Adrenal gland (tissue), 19 donors: ENCODE measurements at places on chromosomes 12 and 14. TPM values are rescaled to one million over a fixed set of nuclear protein-coding genes. Genes with fewer than 3 reads are reported as not detected.

Gene SUSD6
- total RNA-seq: 70.0 TPM

GRCh38 chr12:109738209-109738608 lies 24.6 kb downstream of the FAM222A start:
- H3K27me3 ChIP-seq: no peaks in the 10 kb centered on the region
- no peak for DNase-seq
- no peak overlapping the region for H3K27ac ChIP-seq
- H3K4me3 ChIP-seq: no peak overlapping the region
- H3K4me1 ChIP-seq: peaks cover 76% of the 10 kb centered on the region

Gene LRFN5
- 18.2 TPM for total RNA-seq

DNA sequence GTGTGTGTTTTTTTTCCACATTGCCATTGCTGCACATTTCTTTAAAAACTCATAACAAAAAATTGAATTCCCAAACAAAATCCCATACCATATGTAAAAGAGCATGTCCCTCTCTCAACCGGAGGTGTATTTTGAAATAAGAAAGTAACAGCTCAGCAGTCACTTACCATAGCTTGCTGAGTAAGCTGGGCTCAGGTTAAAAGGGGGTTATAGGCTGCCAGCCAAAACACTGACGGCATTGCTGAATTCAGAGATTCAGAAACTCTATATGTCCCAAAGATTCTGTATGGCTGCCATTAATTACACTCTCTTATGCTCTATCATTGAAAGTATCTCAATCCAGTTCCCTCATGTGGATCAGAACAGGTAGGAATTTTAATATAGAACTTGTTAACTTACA lies 276.0 kb downstream of the FOXG1 start:
- H3K27me3 ChIP-seq: no peaks in the 10 kb centered on the region
- H3K27ac ChIP-seq: no peak overlapping the region
- no peaks in the 10 kb centered on the region for H3K36me3 ChIP-seq
- no peak for DNase-seq
- H3K4me3 ChIP-seq: no peak overlapping the region
- no peaks in the 10 kb centered on the region for H3K4me1 ChIP-seq

DNA sequence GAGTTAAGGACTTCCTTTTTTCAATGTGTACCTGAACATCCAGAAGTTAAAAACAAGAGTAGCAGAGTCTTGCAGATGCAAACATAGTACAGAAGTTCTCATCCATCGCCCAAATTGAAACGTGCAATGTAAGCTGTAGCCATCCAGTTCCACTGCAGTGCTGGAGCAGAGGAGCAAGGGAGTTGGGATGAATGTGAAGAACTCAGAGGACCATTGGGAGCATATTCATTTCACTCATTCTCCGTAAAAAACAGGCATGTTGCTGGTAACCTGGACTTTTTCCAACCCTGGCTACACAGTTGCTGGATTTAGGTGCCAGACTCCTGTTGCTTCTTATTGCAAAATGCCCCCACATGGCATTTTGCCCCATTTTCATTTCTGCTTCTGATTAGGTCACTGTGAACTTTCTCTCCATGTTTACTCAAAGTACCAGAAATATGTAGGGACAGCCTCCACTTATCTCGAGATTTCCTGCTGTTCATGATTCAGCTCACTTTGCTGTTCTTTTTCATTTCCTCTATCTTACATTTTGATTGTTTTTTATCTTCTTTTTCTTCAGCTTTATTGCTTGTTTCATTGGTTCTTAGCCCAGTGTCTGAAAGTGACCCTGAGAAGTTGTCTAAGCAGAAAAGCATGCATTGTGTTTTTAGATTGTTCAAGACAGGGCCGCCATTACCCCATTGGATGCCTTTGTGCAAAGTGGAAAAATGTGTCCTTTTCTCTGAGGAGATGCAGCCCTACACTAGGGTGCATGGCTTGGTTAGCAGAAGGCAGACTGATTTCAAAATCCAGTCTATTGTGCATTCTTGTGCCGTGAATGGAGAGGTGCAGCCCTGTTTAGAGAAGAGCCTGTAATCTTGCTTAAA lies 109.0 kb upstream of the AMIGO2 start:
- peak overlapping the region; percentile 17 for H3K27ac ChIP-seq
- peaks cover 12% of the 10 kb centered on the region for H3K4me1 ChIP-seq
- no peaks in the 10 kb centered on the region for H3K36me3 ChIP-seq
- H3K4me3 ChIP-seq: no peak overlapping the region
- DNase-seq: no peak
- no peaks in the 10 kb centered on the region for H3K27me3 ChIP-seq

Gene PIK3C2G
- 0.55 TPM for total RNA-seq

GRCh38 chr12:42282294-42282693 lies 43.6 kb downstream of the ZCRB1 start:
- no peaks in the 10 kb centered on the region for H3K36me3 ChIP-seq
- no peak overlapping the region for H3K27ac ChIP-seq
- no peak overlapping the region for H3K4me3 ChIP-seq
- no peaks in the 10 kb centered on the region for H3K4me1 ChIP-seq
- DNase-seq: no peak

- no peaks in the 10 kb centered on the region for H3K27me3 ChIP-seq
- H3K36me3 ChIP-seq: no peaks in the 10 kb centered on the region
- no peak for DNase-seq
- H3K4me1 ChIP-seq: no peaks in the 10 kb centered on the region
These were observed 81.6 kb downstream of the ADGRD1 start for GRCh38 chr12:131035245-131035681.

Gene KRT83
- not detected for total RNA-seq

GRCh38 chr14:105206873-105207272 lies 25.8 kb upstream of the NUDT14 start:
- H3K4me1 ChIP-seq: peaks cover 26% of the 10 kb centered on the region
- DNase-seq: no peak
- no peak overlapping the region for H3K4me3 ChIP-seq
- no peak overlapping the region for H3K27ac ChIP-seq
- H3K27me3 ChIP-seq: no peaks in the 10 kb centered on the region

DNA sequence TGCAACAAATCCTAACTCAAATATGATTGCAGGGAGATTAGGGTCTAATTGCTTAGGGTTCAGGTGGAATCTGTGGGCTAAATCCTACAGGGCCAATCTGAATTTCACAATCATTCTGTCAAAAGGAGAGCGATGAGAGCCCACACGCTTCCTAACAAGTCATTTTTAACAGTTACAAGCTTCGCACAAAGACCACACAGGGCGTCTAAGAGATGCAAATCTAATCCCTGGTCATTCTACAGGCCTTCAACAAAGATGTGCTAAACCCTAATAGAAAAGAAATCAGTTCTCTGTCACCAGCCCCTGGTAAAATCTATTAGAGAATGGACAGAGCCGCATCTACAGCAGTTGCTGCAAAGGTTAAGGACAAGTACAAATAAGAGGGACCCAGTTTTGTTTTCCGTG lies 15.3 kb downstream of the NKX2-1 start:
- DNase-seq: no peak
- H3K27ac ChIP-seq: no peak overlapping the region
- H3K27me3 ChIP-seq: peaks cover 81% of the 10 kb centered on the region
- no peaks in the 10 kb centered on the region for H3K4me1 ChIP-seq
- H3K4me3 ChIP-seq: no peak overlapping the region
- no peaks in the 10 kb centered on the region for H3K36me3 ChIP-seq

Gene SSPN
- total RNA-seq: 8.2 TPM

Gene DDN
- 0.52 TPM for total RNA-seq

DNA sequence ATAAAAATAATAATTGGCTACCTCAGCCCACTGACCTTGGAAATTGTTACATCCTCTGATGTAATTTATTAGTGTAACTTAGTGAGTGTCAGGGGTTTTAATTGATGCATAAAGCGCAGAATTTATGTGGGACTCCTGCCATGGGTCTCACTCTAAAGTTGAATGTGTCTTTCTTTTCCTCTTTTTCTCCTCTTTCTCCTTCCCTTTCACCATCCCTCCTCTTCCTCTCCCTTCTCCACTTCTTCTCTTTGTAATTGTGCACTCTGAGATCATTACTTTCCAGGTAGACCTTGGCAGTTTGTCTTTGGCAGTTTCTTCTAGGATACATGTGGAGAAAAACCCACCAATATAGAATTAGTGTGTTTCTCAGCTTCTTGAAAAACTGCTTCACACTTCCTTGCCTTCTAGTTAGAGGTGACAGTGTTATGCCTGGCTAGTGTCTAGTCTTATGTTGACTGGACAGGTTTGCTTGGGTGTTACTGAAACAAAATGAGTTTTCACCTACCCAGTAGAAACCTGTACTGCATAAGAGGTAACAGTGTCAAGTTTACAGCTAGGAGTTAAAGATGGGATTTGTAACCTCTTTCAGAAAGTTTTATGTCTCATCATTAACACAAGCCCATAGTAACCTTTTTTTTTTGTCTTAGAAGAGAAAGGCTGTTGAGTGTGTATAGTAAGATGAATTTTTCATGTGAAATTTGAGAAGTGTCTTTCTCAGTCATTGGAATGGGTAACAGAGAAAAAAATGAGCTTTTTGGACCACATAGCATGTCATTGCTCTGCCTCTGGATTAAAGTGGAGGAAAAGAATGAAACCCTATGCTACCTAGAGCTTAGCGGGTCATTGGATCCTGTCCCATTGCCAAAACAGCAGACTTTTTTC lies 18.6 kb downstream of the PELI2 start:
- H3K27me3 ChIP-seq: no peaks in the 10 kb centered on the region
- no peak overlapping the region for H3K4me3 ChIP-seq
- no peaks in the 10 kb centered on the region for H3K36me3 ChIP-seq
- DNase-seq: no peak

- H3K4me1 ChIP-seq: no peaks in the 10 kb centered on the region
- no peak for DNase-seq
- H3K4me3 ChIP-seq: no peak overlapping the region
- H3K27ac ChIP-seq: no peak overlapping the region
- no peaks in the 10 kb centered on the region for H3K27me3 ChIP-seq
- H3K36me3 ChIP-seq: no peaks in the 10 kb centered on the region
These were observed 23.8 kb upstream of the PPP1CC start for GRCh38 chr12:110766311-110767154.

DNA sequence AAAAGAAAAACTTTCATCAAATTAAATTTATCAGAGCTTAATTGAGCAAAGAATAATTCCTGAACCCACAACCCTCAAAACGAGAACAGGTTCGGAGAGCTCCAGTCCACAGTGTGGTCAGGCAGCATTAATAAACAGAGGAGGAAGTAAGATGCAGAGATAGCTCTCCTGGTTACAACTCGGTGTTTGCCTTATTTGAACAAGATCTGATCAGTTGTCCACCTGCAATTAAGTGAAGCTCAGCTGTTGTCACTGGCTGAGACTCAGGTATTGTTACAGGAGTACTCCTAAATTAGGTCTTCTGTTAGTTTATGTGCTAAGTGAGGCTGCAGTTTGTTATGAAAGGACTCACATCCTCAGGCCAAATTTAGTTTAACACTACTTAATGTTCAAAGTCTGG lies 451.4 kb upstream of the PDE3A start:
- no peaks in the 10 kb centered on the region for H3K36me3 ChIP-seq
- H3K27me3 ChIP-seq: no peaks in the 10 kb centered on the region
- H3K27ac ChIP-seq: no peak overlapping the region
- DNase-seq: no peak
- peaks cover 5% of the 10 kb centered on the region for H3K4me1 ChIP-seq
- no peak overlapping the region for H3K4me3 ChIP-seq

DNA sequence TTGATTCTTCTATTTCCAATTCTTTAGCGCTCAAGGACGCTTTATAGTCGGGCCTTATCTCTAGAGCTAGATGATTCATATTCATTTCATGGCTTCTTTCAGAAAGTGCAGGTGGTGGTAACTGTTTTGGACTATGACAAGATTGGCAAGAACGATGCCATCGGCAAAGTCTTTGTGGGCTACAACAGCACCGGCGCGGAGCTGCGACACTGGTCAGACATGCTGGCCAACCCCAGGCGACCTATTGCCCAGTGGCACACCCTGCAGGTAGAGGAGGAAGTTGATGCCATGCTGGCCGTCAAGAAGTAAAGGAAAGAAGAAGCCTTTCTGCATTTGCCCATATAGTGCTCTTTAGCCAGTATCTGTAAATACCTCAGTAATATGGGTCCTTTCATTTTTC lies 241.9 kb downstream of the PAWR start:
- peak; percentile 30 for DNase-seq
- H3K36me3 ChIP-seq: no peaks in the 10 kb centered on the region
- no peaks in the 10 kb centered on the region for H3K27me3 ChIP-seq

Gene JPH4
- 11.1 TPM for total RNA-seq

DNA sequence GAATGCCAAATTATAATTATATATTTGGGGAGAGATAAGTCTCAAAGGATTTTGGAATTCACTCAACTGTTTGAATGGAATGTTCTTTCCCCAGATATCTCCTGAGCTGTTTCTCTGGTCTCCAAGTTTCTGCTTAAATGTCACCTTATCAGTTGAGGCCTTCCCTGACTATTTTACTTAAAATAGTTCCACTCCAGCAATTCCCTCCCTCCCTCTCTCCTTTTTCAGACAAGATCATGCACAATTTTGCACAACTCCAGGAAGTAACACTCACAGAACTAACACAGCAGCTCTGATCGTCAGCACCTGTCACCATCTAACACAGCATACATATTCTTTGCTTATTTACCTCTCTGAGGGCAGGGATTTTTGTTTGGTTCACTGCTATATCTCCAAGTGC lies 12.5 kb downstream of the BTG1 start:
- peaks cover 41% of the 10 kb centered on the region for H3K4me1 ChIP-seq
- DNase-seq: no peak
- no peak overlapping the region for H3K4me3 ChIP-seq

DNA sequence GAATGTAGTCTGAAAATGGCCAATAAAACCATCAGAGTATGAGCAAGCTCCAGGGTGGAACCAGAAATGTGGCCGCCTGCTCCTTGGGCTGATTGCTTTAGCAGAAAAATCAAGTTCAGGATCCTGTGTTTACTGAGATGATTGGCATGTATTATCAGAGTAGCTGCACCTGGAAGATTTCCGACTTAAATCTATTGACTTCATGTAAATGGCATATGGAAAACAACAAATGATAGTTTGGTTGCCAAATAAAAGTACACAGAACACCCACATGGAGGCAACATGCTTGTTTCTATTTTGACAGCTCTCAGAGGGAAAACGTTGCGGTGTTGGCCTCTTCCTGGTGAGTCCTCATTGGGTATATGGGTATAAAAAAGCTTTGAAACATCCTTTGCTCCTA lies 31.3 kb downstream of the SOCS2 start:
- no peak for DNase-seq
- H3K27me3 ChIP-seq: no peaks in the 10 kb centered on the region
- H3K4me3 ChIP-seq: no peak overlapping the region
- H3K36me3 ChIP-seq: no peaks in the 10 kb centered on the region
- H3K27ac ChIP-seq: no peak overlapping the region
- H3K4me1 ChIP-seq: no peaks in the 10 kb centered on the region

Gene MYF5
- not detected for total RNA-seq

Gene CLEC6A
- total RNA-seq: not detected

- no peaks in the 10 kb centered on the region for H3K27me3 ChIP-seq
- H3K4me3 ChIP-seq: no peak overlapping the region
- DNase-seq: no peak
These were observed 226.9 kb downstream of the EPS8 start for GRCh38 chr12:15562263-15562662.

Gene CMTM5
- not detected for total RNA-seq

Gene RNU6-8
- total RNA-seq: not detected
